ENCODE measurements at places on chromosomes 5 and 9. TPM values are rescaled to one million over a fixed set of nuclear protein-coding genes. Genes with fewer than 3 reads are reported as not detected.

SLC6A19 gene
- not detected for total RNA-seq

PCDHA3 gene
- total RNA-seq = not detected

SPINK4 gene
- total RNA-seq = not detected

SARDH gene
- 1.9 TPM for total RNA-seq

CCL28 gene
- total RNA-seq = 8.8 TPM

TSC1 gene
- total RNA-seq = 20.7 TPM

CTNNAL1 gene
- 114 TPM for total RNA-seq

FCN1 gene
- not detected for total RNA-seq

TERT gene
- total RNA-seq = not detected

PCDHGC5 gene
- total RNA-seq = 1.1 TPM

LHX3 gene
- not detected for total RNA-seq

WNT8A gene
- total RNA-seq = not detected

TSTD2 gene
- 14.1 TPM for total RNA-seq
